ENCODE measurements at places on chromosomes 16 and 17.

- no peak for DNase-seq
These were observed 3.0 kb upstream of the BIRC5 start for GRCh38 chr17:78211032-78211431.

- DNase-seq, result no peak
These were observed 6.7 kb downstream of the IFI35 start for GRCh38 chr17:43013296-43013695.

- DNase-seq, result no peak
These were observed 27.1 kb downstream of the GABARAPL2 start for GRCh38 chr16:75593308-75593707.

GRCh38 chr16:10835281-10835931, 16.8 kb upstream of the TVP23A start:
- no peak for DNase-seq

DNA sequence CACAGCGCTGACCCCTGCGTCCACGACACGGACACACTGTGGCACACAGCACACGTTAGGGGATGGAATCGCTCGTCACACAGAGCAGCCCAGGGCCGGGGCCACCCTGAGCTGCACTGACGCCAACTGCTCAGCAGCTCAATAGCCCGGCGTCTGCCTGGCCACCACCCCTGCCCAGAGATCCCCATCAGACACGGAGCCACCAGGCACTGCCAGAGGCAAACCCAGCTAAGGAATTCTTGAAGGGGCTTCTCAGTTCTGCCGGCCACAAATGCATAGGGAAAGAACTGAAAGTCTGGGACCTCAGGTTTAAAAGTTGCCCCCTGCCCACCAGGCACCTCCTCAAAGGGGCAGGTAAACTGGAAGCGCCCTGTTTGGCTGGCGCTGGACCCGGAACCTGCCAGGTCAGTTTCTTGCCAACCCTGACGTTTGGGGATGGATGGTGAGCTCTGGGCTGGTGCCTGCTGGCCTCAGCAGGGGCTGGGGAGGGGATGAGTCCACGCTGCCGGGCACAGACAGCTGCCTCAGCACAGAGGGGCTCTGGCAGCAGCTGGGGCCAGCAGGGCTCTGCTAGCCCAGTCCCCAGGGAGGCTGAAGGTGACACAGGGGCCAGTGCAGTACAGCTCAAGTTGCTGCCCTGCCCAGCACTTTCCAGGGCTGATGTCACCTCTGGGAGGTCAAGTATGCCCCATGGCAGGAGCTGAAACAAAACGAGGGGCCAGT, 33.2 kb downstream of the TIMM22 start:
- no peak for DNase-seq

DNA sequence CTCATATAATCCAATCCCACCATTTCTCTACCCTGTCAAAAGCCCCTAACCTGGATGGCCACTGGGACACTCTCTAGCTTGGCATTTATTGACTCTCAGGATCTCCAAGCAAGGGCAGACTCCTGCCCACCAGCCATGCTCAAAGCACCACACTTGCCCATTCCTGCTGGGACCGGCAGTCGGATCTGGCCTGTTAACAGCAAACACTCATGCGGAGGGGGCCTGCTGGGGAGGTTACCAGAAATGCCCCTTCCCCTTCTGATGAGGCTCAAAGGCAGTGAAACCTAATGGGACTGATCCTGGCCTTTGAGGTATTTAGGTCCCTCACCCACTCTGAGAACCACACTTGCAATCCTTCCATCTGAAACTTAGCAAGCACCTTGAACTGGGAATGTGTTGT, 6.5 kb upstream of the CCL1 start:
- no peak for DNase-seq

DNA sequence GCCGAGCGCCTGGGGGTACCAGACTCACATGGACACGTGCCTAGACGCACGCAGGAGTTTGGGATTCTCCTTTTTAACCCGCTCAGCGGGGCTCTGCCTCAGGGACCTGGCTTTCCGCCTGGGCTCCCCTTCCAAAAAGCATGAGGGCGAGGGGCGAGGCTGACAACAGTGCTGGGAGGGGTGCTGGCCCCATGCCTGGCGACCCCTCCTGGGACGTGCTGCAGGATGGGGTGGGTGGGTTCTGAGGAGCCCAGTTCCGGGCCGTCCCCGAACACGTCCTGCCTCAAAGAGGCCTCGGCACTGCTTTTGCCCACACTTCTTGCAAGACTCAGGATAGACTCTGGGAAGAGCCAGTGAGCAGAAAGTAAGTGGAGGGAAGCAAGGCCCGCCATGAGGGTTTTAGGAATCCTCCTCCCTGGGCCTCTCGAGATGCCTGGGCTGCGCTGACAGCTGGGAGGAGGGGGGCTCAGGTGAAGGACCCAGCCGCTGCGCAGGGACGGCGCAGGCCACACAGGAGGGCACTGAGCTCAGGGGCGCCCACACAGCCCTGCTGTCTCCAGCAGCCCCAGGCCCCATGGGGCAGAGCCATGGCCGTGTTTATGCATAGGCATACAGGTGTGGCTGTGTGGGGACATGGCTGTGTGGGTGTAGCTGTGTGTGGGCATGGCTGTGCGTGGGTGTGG, 15.4 kb upstream of the PABPN1L start:
- DNase-seq, result no peak

DNA sequence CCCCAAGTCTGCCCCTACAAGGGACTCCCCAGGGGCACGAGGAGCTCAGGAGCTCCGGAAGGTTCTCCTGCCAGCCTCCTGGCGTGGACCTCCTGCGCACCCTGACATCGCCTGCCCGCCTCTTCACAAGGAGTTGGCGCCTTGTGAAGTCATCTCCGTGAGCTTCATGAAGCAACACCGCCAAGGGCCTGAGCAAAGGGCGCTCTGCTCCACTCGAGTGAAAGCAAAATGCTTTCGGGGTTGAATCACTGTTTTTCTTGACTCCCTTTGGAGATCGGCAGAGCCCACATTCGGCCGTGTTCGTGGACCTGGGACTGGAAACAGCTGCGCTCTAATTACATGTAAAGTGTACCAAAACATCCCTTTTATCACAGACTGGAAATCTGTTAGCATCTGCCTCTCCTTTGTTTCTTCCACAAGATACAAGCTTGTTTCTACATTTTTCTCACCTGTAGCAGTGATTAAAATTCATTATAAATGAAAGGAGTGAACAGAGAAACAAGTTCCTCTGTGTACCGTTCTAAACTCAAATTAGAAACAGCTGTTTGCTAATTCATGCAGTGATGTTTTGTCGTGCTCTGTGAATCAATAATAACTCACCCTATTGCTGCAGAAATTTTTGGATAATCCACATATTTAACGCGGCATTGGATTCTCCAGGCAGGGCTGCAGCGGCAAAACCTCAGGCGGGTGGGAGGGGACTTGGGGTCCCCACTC, 203.3 kb downstream of the ZNF423 start:
- no peak for DNase-seq

DNA sequence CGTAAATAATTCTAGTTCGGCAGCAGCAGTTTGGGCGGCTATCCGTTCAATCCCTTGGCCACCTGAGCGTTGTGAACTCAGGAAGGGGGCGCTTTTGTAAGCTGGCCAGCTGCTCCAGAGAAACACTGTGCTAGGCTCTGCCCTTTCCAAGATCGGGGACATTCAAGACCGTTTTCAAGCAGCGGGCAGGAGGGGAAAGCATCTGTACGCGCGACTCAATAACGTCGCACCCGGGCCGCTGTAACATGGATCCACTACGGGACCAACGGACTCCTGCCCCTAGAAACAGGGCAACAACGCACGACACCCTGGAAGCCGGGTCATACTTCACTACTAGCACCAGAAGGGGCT, 463 bp downstream of the TOP2A start:
- no peak for DNase-seq
